ENCODE measurements at places on chromosomes 3 and 15.
A peak's percentile ranks its signal among the peaks of the same experiment; 100 is the strongest.

GRCh38 chr15:37054336-37054735, 46.0 kb downstream of the MEIS2 start:
- DNase-seq = no peak

GRCh38 chr3:152121270-152121636, 147.5 kb upstream of the MBNL1 start:
- DNase-seq = no peak

GRCh38 chr15:69093127-69093526, 67.3 kb upstream of the GLCE start:
- DNase-seq = no peak

- DNase-seq = no peak
These were observed 31.7 kb downstream of the ALCAM start for GRCh38 chr3:105398437-105398836.

- peak; percentile 80 for DNase-seq
These were observed 3.6 kb upstream of the SMAD6 start for GRCh38 chr15:66698318-66698961.

GRCh38 chr3:124395162-124395561, 335.1 kb upstream of the UMPS start:
- no peak for DNase-seq

DNA sequence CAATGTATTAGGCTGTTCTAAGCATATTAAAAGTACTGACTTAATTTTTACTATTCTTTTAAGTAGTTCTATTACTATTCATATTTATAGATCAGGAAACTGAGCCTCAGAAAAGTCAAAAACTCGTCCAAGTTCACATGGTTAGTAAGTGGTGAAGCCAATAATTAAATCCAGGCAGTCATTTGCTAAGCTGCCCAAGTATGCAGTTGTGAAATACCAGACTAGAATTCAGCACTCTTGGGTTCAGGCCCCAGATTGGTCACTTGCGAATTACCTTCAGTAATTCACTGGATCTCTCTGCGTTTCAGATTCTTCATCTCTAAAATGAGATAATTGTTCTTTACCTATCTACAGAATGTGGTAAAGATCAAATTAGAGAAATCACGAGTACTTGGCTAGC, 161.9 kb upstream of the CADPS start:
- DNase-seq = no peak

DNA sequence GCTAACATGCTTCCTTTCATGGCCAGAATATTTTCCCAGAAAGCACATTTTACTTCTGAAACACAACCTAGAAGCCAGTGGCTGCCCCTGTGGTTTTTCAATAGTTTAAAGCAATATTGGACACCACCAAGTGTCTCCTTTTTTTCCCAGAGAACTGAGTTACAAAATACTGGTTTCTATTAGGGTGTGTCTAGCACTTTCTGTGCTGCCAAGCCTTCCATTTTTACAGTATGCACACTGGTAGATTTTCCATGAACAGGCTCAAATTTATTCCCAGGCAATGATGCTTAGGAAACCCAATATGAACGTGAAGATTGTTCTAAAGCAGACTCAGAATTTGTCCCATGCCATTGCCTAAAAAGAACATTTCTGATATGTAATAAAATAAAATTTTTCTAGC, 7.2 kb downstream of the TNFAIP8L3 start:
- DNase-seq = no peak

DNA sequence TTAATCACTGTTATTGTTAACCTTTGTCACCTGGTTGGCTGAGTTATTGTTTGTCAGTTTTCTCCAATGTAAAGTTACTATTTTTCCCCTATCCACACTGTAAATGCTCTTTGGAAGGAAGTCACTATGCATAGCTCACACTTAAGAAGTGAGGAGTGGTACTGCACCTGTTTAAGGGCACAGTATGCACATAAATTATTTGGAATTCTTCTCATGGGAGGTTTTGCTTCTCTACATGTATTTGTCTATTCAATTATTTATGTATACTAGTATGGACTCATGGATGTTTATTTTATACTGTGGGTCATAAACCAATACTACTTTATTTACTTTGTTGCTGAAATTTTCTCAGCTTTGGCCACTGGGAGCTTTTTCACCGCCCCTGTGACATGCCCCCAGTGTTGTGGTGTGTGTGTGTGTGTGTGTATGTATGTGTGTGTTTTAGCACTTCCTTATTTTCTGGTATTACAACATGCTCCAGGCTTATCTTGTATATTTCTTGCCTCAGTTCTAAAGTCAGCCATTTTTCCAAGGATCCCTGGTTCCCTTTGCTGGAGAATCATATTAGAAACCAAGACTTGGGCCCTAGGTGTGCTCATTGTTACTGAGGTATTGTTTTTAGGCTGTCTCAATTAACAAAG, 290.5 kb downstream of the KBTBD8 start:
- no peak for DNase-seq

DNA sequence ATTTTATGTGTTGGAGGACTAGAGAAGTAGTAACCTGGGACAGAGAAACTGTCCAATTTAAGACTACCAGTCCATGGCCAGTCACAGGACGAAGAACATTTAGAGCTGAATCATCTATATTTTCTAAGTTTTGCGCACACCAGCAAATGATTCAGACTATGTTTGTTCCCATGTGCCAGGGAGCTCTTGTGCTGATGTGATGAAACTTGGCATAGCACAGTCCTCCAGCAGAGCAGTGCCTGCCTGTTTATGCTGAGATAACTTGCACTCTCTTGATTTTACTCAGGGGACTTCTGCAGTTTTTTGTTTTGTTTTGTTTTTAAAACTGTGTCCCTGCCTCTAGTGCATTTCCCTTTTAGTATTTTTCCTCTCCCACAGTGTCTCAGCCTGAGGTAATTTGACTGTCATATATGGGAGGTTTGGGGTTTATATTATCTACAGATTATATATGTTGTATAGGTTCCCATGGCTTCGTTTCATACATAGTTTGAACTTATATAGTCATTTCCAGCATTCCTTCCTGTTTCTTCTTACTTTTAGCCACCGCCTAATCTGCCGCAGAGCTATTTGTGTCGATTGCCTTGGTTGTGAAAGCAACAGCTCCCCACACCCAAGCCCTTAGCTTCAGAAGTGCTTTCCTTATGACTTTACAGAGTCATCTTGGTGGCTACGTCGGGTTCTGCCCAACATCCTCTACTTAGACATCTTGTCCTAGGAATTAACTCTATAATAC, 45.5 kb downstream of the PPM1L start:
- peak; percentile 62 for DNase-seq

DNA sequence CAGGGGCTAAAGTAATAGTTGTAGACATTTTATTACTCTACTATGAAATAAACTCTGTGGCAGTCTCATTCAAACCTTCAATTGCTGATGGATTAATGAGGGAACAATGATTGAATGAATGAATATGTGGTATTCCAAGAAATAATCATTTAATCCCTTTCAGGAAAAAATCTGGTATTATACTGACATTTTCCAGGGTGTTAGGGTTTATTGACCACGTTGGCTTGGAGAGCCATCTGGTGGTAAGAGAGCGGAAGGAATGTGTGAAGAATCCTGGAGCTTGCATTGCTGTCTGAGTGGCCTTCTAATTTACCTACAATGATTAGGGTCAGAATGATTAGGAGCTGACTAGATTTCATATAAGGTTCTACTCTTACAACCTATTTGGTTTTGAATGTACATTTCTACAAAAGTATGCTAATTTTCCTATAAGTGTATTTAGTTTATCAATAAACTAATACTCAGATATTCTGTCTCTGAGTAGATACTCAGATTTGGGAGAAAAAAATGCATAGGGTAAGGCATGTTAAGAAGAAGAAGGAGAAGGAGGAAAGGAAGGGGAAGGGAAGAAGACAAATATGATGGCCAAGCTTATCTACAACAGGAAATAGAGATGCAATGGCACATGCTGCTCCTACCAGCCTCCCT, 249.9 kb downstream of the ROBO1 start:
- no peak for DNase-seq

DNA sequence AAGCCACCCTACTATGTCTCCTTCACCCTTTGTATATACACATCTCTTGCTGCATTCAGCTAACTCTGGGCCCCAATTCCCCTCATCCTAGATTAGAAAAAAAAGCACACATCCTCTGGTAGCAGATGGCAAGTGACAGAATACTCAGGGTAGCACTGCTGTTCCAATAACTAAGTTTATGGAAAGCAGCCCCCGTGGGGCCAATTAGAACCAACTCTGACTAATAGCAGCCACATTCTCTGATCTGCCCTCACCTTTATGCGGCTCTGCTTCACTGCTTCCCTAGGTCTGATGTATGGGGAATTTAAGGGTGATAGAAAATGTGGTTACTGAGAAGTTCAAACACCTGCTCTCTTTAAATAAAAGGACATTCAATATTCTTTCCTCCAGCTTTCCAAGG, 74.9 kb upstream of the SETMAR start:
- DNase-seq = no peak

DNA sequence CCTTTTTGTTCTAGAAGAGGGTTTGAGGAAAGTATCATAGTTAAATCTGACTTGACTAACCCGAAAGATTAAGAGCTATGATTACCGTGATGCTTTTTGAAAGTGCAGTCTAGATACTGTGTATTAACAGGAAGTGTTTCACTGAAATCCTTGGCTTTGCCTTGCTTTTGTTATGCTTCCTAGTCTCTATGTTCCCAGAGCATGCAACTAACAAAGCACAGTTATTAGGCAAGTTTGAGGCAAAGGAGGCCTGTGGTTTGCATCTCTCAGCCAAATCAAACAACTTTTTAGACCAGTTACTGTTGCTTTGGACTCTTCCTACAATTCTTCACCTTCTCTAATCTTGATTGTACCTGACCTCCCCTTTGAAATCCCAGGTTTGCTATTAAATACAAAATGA, 3.9 kb downstream of the LXN start:
- DNase-seq = no peak

- no peak for DNase-seq
These were observed 19.3 kb upstream of the DPPA4 start for GRCh38 chr3:109356442-109357155.

- no peak for DNase-seq
These were observed 44.8 kb downstream of the KBTBD12 start for GRCh38 chr3:127959873-127960272.

DNA sequence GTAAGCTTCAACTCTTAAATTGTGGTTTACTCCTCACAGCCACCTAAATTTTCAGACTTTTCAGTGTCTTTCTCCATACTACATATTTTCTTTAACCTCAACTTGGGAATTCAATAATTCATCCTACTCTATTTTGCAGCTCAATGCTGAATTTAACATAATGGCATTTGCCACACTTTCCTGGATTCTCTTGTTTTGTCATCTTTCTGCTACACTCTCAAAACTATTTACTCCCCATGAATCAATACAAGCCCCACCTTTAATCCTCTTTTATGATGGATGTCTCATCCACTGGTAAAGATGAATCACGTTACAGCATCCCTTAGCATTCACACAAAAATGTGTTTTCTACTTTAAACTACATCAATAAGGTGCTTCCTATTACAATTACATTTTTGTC, 19.6 kb upstream of the CHMP2B start:
- DNase-seq = no peak

DNA sequence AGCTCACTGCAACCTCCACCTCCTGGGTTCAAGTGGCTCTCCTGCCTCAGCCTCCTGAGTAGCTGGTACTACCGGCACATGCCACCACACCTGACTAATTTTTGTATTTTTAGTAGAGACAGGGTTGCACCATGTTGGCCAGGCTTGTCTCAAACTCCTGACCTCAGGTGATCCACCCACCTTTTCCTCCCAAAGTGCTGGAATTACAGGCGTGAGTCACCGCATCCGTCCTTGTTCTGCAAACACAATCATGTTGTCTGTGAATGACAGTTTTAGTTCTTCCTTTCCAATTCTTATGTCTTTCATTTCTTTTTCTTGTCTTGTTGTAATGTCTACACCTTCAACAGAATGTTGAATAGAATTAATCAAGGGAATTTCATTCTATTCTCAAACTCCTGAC, 16.3 kb upstream of the SMCO1 start:
- DNase-seq = no peak

DNA sequence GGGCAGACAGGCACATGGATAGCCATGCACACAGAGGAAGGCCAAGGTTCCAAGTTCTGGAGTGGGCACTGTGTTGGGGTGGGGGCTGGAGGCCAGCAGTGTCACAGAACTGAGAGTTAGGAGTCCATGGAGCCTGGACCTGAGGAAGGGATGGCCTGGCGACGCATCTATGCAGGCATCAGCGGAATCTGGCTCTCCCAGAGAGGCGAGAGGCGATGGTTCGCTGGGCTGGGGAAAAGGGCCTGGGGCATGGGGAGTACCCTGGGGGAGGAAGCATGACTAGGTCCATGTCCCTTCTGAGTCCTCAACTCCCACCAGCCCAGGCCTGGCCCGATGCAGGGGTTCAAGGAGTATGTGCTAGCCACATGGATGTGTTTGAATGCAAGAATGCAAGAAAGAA, 192.8 kb upstream of the LINGO1 start:
- DNase-seq = peak; percentile 55

DNA sequence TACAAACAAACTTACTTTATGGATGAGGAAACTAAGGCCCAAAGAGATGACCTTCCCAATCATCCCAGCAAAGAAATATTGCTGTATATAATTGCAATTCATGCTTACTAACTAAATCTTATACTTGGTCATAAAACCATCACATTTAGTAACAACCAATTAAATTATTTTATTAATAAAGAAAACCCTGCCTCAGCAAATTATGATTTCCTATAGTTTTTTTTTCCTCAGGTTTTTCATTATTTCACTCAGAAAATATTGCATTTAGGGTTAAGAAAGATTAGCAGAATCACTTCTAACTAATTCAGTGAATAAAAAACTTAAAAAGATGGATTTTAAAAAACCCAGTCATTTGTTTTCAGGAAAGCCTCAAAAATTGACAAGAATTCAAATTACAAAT, 86.5 kb upstream of the GADL1 start:
- no peak for DNase-seq

GRCh38 chr3:54322354-54322753, 200.0 kb downstream of the CACNA2D3 start:
- no peak for DNase-seq

GRCh38 chr3:81908561-81908960, 147.1 kb upstream of the GBE1 start:
- no peak for DNase-seq

DNA sequence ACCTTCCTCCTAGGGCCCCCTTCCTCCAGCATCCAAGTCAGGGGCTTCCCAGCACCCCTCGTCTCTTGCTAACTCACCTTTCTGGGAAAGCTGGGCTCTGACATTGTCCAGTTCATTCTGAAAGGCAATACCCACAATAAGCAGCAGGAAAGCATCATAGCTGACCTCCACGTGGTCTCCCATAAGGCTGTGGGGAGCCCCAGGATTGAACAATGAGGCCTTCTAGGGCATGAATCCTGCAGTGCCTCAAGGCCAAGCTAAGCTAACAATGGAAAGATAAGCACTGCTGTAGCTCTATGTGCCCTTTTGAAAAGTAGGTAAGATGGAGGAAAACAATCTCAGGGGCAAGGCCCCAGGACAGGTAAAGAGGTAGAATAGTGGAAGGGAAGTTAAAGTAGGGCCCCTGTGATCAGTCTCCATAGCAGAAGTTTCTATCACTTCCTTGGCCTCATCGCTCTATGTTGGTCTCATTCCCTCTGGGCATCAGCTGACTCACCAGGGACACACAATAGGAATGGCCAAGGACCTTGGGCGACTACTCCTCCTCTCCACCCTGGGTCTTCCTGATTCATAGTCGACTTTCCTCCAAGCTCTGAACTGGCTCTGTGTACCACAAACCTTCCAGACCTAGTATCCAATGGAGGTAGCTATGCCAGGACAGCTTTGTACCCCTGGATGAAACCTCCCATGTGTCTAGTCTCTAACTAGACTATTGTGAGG, 11.7 kb downstream of the TRAIP start:
- no peak for DNase-seq
